ENCODE measurements at places on chromosomes 16 and 17.

GRCh38 chr17:17937201-17937853, 34.9 kb downstream of the TOM1L2 start:
- no peak for DNase-seq

- no peak for DNase-seq
Observed at GRCh38 chr17:68544111-68544915, 32.1 kb downstream of the PRKAR1A start.

- no peak for DNase-seq
Observed at GRCh38 chr17:50426472-50426782, 409 bp downstream of the ACSF2 start.

- DNase-seq: peak; percentile 32
Observed at GRCh38 chr16:88596483-88596882, 26.3 kb downstream of the ZC3H18 start.

DNA sequence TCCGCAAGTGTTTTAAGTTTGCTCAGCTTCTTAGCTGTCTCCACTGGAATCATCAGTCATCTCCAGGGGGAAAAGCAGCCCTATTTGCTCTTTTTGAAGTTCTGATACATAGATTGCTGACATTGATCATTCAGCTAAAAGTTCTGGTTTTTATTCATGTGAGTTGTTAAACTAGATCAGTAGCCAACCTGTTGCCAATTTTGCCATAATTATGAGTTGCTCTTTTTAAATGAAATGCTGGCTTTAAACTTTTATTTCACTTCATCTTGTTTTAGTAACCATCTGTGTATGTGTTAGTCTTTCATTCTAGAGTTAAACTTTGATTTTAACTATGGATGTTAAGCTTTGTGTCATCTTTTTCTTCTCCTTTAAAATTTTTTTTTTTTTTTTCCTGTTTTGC, 12.5 kb downstream of the UTP18 start:
- DNase-seq: no peak

DNA sequence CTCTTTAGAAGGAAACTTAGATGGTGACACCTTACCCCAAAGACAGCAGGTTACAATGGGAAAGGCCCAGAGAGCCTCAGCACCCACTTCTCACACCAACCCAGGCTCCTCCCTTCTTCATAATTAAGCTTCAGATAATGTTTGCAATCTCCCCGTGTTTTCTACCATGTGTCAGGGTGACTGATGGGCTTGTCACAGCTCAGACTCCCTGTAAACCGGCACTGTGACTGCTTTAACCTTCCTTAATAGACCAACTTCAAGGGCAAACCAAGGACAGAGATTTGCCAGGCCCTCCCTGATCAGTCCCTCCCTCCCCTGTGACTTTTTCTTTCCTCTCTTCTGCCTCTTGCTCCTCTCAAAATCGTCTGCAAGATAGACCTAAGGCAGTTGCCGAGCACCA, 760.6 kb upstream of the EEF2KMT start:
- DNase-seq: no peak

GRCh38 chr16:87895641-87896141, 26.4 kb upstream of the SLC7A5 start:
- peak; percentile 96 for DNase-seq

- no peak for DNase-seq
Observed at GRCh38 chr17:34532281-34533065, 46.9 kb upstream of the TMEM132E start.

- DNase-seq: no peak
Observed at GRCh38 chr16:76345163-76345661, 68.0 kb downstream of the CNTNAP4 start.

- DNase-seq: peak; percentile 49
Observed at GRCh38 chr17:49494986-49495841, at the start of gene NGFR. NGFR (plus strand) TSS chr17:49495293; CDS start chr17:49495418, 125 bp downstream.

DNA sequence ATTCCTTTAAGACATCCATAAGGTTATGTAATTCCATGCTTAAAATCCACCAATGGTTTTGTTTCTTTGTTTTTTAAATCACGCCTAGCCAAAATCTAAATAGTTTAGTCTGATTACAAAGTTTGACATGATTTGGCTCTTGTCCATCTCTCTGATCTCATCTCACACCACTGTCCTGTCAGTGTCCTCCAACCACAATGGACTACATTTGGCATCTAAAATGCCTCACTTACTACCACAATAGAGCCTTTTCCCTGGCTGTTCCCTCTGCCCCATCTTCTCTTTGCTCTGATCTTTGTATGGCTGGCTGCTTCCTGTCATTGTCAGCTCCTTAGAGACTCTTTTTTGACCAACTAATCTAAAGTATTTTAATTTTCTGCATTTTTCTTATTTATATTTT, 157.2 kb downstream of the MYO1D start:
- no peak for DNase-seq

- no peak for DNase-seq
Observed at GRCh38 chr17:13931111-13931526, 138.2 kb upstream of the COX10 start.

GRCh38 chr16:19165101-19165500, 2.9 kb upstream of the SYT17 start:
- no peak for DNase-seq

GRCh38 chr16:84459533-84459894, 44.9 kb downstream of the MEAK7 start:
- no peak for DNase-seq

DNA sequence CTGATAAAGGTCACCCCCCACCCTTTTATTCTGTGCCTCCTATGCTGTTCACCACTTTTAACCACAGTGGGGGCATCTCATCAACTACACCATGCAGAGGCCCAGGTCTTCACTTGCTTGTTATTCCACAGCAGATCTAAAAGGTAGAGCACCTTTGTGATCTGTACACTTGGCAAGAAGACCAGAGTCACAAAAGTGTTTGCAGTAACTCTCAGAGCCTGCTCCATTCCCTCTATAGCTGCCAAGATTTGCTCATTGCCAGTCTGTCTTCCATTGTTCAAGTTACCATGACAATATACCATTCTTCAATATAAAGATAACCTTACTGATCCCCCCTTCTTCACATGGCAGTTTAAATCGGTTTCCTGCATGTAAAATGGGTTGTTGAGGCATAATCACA, 180.0 kb downstream of the TOX3 start:
- DNase-seq: no peak

- DNase-seq: peak; percentile 83
Observed at GRCh38 chr17:44350733-44351226, 5.7 kb downstream of the GRN start.

DNA sequence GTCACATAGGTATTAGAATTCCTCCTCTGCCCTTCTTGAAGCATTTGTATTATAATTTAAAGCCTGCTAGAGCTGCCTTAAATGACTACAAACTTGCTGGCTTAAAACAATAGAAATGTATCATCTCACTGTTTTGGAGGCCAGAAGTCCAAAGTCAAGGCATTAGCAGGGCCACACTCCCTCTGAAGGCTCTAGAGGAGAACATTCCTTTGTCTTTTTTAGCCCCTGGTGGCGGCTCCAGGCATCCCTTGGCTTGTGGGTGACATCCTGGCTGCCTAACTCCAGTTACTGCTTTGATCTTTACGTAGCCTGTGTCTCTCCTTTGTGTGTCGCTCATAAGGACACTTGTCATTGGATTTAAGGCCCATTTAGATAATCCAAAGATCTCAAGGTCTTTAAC, 186.6 kb upstream of the SALL1 start:
- DNase-seq: no peak

GRCh38 chr17:68854452-68854851, 100.7 kb downstream of the ABCA8 start:
- DNase-seq: no peak

GRCh38 chr17:32998887-32999228, 7.2 kb downstream of the SPACA3 start:
- no peak for DNase-seq

GRCh38 chr16:66039793-66040192, 326.7 kb upstream of the CDH5 start:
- no peak for DNase-seq

GRCh38 chr17:63173903-63174302, 207.9 kb downstream of the TANC2 start:
- no peak for DNase-seq

DNA sequence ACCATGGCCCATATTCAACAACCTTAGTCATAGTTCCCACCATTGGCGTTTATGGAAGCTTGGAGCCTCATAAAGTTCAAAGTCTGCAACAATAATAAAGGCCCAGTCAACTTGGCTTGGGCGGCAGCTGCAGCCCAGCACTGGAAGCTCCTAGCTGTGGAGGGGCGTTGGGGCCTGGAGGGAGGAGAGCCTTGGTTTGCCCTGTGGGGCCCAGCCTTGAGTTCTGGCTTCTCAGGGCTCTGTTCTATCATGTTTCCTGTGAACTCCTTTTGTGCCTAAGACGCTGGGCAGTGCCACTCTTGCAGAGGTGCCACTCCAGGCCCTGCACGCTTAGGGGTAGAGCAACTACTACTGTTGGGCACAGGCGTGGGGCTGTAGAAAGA, 927 bp upstream of the ENGASE start:
- DNase-seq: no peak

DNA sequence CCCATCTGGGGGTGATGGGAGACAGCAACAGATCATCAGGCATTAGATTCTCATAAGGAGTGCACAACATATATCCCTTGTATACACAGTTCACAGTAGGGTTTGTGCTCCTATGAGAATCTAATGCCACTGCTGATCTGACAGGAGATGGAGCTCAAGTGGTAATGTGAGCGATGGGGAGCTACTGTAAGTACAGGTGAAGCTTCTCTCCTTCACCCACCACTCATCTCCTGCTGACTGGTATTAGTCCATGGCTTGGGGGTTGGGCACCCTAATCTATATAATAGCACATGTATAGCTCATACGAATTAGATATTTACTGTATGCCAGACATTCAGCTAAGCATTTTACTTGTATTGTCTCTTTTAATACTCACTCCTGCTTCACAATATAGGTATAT, 101.7 kb downstream of the MAP2K6 start:
- no peak for DNase-seq

- DNase-seq: peak; percentile 48
Observed at GRCh38 chr17:6843241-6843880, 11.8 kb upstream of the TEKT1 start.

DNA sequence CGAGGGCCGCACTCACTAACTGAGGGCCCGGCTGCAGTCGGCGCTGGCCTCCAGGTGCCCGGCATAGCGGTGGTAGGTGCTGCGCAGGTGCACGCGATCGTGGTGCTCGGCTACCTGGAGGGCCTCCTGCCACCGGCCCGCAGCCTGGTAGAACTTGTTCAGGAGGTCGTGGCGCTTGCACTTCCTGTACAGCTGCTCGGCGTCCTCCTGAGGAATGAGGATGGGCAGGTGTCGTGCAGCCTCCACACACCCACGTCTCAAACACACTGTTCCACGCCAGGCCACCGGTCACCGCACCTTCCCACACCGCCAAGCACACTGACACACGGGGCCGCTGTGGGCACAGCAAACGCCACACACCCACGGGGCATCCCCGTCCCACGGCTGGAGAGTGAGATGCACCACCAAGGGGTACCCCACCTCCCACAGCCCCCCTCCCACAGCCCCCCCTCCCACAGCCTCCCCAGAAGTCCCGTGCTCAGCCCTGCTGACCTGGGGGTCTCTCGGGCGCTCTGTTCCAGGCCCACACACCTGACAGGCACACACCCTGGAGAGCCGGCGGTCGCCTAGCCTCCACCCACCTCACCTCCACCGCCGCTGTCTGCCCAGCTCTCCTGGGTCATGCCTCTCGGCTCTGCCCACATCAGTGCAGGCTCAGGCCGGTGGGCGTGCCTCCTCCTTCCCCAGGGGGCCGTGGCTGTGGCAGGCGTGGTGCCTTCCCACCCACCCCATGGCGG, 7.4 kb upstream of the TMEM204 start:
- no peak for DNase-seq

GRCh38 chr17:41986634-41987033, 20.0 kb downstream of the CNP start:
- no peak for DNase-seq

- DNase-seq: no peak
Observed at GRCh38 chr17:63820963-63821561, 6.2 kb upstream of the PSMC5 start.

- no peak for DNase-seq
Observed at GRCh38 chr17:82222816-82223215, 6.0 kb upstream of the SLC16A3 start.

- no peak for DNase-seq
Observed at GRCh38 chr16:57305159-57305811, 20.8 kb upstream of the PLLP start.

GRCh38 chr17:45364531-45365390, 47.9 kb upstream of the MAP3K14 start:
- no peak for DNase-seq

DNA sequence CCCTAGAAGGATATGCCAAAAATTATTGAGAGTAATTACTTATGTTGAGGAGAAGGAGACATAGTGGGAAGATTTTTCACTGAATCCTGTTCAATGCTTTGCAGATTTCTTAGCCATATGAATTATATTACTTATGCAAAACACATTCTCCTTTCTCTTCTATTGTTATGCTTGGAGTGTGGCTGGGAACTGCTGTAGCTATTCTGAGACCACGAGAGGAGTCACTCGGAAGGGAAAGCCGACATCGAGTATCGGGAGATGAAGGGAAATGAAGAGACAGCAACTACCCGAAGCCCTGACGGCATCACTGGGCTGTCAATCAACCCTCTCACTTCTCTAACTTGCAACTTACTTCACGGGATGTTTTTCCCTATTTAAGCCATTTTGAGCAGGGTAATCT, 39.6 kb downstream of the STX8 start:
- DNase-seq: no peak

GRCh38 chr17:64130559-64131001, 636 bp upstream of the ERN1 start:
- peak; percentile 77 for DNase-seq

GRCh38 chr17:64200080-64201032, 62.7 kb downstream of the TEX2 start:
- peak; percentile 56 for DNase-seq

DNA sequence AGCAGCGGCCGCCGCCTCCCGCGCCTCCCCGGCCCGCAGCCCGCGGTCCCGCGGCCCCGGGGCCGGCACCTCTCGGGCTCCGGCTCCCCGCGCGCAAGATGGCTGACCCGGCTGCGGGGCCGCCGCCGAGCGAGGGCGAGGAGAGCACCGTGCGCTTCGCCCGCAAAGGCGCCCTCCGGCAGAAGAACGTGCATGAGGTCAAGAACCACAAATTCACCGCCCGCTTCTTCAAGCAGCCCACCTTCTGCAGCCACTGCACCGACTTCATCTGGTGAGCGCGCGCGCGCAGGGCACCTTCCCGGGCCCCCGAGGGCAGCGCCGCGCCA, 258 bp downstream of the PRKCB start:
- DNase-seq: no peak

- DNase-seq: no peak
Observed at GRCh38 chr16:82197540-82198240, 27.7 kb upstream of the MPHOSPH6 start.

- DNase-seq: no peak
Observed at GRCh38 chr17:73561111-73561510, 83.1 kb downstream of the SDK2 start.

DNA sequence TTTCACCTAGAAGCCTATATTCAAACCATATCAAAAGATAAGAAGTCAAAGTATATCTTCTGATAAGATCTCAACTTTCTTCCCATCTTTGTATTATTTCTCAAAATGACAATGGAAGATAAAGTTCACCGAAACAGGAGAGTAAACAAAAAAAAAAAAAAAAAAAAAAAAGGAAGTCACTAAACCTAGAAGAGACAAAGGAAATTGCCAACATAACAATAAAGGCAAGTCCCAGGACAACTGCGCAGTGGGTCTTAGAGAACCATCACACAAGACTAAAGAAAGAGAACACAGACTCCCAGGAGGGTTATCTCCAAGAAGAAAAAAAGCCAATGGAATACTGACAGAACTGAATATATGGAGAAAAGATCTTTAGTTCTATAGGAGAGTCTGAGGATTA, 65.7 kb downstream of the SMURF2 start:
- no peak for DNase-seq

GRCh38 chr16:50269061-50269705, 2.8 kb downstream of the ADCY7 start:
- DNase-seq: no peak
